ENCODE measurements at places on chromosomes 6 and 20. TPM values are rescaled to one million over a fixed set of nuclear protein-coding genes. Genes with fewer than 3 reads are reported as not detected.

GRCh38 chr6:118719351-118720124 is 68.1 kb upstream of the CEP85L start:
- no peak for DNase-seq

DNA sequence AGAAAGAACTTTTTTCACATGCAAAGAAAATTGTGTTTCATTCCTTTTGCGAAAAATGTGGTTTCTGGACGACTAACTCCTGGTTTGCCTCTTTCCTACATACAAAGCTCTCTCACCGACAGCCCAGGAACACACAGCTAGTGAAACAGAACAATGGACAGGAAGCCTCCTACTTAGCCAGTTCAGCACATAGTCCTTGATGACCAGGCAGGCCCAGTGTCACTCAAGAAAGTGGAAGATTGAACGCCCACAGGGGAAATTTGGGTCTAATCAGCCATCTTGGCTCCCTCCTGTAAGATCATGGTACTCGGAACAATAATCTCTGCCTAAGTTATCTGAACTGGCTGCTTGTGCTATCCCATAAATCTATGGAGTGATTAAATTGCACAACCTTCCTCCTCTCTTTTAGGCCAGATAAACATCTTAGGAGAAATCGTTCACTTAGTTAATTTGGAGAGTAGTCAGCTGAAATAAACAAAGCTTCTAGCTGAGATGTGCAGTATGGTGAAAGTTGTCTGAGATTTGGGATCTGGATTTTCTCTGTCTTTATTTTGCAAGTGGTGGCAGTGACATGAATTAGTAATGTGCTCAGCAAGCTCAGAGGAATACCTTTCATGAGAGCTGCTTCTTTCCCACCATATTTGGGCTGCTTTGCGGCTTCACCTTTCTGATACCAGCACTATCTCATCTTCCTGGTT is 147.0 kb downstream of the MTFR2 start:
- DNase-seq: no peak

Gene TRIM40
- total RNA-seq: not detected

GRCh38 chr6:10763006-10763405 is 15.4 kb downstream of the TMEM14B start:
- DNase-seq: peak; percentile 11

DNA sequence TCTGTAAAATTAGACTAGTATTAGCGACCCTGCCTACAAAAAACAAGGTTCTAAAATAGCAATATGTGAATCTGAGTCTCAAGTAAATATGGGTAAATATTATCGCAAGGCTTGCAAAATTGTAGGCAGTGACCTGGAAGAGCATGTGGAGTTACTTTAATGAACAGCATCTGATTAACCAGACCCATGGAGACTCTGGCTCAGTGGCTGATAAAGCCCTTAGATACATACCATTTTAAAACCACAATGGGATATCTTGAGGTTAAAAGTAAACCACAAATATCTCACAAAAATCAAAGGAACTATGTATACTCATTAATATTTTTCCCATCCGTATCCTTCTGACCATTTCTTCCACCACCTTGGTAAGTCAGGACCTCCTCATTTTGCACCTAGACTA is 187.0 kb downstream of the MTFR2 start:
- peak; percentile 35 for DNase-seq

DNA sequence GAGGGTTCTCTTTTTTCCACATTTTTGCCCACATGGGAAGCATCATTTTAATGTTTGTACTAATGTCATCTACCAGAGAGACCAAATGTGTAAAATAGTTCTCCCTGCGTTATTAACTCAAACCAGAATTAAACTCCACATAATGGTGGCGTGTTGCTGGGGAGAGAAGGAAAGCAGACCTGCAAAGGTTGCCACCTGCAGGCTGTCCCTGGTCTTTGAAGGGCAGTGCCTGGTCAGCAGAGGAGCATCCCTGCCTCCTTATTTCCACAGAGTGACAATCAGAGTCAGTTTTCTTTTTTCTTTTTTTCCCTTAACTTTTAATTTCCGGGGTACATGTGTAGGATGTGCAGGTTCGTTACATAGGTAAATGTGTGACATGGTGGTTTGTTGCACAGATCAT is 214.5 kb downstream of the TBX18 start:
- DNase-seq: no peak

- DNase-seq: no peak
Measured at GRCh38 chr6:49401063-49401462, 62.0 kb downstream of the MMUT start.

Gene PPP1R16B
- total RNA-seq: 0.15 TPM

DNA sequence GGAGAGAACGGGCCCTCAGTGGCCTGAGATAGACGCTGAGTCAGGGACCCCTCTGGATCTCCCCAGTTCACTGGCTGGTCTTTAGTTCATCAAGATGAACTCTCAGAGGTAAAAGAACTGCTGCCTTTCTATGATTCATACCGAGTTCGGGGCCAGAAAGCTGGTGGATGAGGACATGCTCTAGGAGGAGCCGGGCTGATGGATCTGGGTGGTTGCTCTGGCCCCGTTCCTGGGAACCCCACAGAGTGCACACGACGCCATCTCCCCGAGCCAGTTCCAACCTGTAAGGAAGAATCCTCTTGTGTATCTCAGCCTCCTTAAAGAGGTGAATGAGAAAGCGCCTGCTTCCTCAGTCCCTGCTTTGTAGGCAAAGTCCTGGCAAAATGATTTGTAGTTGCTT is 142.6 kb upstream of the PDE10A start:
- no peak for DNase-seq

GRCh38 chr6:42021847-42022754 is 28.2 kb upstream of the TAF8 start:
- no peak for DNase-seq

DNA sequence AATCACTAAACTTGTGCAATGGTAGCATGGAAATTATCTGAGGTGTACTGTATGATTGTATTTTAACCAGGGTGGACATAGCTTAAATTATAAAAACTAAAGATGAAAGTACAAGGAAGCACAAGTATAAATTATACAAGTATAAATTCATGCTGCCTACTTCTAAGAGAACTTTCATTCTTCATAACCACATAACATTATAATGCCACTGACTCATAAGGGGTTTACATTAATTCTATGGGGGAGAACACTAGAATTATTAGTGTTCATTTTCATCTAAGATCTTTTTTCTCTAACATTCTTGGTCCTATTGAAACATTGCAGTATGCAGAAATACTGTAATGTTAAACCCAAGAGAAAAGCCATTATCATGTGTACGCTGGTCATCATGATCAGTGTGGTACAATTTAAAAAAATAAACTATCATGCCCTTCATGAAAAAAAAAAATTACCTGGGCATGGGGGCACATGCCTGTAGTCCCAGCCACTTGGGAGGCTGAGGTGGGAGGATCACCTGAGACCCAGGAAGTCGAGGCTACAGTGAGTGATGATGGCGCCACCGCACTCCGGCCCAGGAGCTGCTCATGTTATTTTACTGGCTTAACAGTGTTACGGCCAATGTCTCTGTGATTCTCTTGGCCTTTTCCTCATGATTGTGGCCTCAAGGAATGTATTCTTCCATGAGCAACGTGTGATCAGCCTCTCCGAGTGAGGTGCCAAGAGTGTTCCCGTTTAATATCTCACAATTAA is 25.9 kb upstream of the AHCY start:
- DNase-seq: no peak

GRCh38 chr6:90388395-90388794 is 91.8 kb upstream of the BACH2 start:
- no peak for DNase-seq

DNA sequence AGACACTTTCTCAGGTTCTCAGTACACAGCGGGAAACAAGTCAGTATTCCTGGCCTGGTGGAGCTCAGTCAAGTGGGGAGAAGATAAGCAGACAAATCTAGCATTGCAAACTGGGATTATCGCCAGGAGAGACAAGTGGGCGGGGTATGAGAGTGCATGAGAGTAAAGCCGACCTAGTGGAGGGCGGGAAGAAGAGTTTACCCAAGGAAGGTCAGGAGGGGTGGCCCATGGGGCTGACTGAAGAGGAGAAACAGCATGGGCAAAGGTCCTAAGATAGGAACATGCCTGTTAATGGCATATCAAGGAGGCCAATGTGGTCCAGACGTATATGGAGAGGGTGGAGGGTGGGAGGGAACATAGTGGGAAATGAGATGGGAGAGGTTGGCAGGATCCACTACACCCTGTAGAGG is 12.4 kb upstream of the CSNK2A1 start:
- DNase-seq: peak; percentile 68

Gene GPR63
- total RNA-seq: 1.2 TPM

All from renal cortical epithelial cell (primary cell).